Activated CD4-positive, alpha-beta T cell treated with anti-CD3 and anti-CD28 coated beads, Interleukin-2, amount 50 U/mL, for 48 hours (primary cell): ENCODE measurements at places on chromosomes 3 and 15.

- no peak for DNase-seq
These were observed 85.7 kb downstream of the OXNAD1 start for GRCh38 chr3:16350597-16351318.

DNA sequence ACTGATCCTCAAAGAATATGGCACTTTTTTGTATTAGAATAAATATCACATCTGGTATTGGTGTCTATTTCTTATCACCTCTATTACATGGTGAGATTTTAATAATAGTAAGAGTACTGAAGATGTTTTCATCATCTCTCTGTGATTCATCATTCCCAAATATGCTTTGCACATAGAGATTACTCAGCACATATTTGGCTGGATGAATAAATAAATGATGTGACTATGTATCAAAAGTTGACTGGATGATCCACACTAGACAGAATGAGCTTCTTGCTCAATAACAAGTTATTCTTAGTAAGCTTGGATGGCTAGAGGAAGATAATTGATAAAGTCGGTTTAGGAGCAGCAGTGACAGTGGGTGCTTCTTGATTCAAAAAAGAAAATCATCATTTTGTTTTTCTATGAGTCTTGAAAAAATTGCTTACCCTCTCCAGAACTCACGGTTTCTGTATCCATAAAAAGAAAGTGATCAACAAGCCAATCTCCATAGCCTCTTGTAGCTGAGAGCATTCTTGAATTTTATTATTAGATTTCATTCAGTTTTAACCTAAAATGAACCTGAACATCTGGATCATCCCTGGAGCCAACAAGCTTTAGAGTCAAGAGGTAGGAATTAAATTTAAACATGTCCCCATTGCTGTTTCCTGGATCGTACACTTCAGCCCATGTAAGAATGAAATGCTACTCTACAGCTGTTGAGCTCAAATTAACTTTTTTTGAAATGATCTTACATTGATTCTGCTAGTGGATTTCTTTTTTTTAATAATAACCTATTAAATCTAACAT is 104.8 kb upstream of the OSTN start:
- no peak for DNase-seq

DNA sequence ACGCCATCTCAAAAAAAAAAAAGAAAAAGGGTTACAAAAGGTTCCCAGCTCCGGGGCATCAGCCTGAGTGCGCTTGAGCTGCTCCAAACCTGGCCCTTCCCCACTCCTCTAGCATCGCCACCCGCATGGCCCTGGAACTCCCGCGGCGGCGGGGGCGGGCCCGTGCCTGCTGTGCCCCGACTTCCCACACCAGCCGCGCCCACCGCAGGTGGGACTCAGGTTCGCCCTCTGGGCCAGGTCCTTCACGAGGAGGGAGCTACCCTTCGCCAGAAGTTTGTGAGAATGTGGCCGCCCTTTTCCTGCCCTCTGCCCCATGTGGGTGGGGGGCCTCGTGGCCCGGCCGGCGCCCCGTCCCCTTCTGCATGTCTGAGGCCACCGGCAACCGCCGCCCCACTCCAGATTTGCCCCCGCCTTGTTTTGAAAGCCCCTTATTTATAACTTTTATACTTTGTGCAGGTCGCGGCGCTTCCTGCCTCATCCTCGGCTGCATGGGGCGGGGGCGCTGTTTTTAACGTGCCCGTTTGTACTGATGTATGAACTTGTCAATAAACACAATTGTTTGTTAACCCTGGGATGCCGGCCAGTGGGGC is 507 bp upstream of the JMJD7 start:
- DNase-seq = peak; percentile 30

GRCh38 chr15:40929660-40930429 is 705 bp downstream of the DLL4 start:
- DNase-seq = no peak

GRCh38 chr3:45143673-45144671 is 2.2 kb downstream of the CDCP1 start:
- DNase-seq = no peak

DNA sequence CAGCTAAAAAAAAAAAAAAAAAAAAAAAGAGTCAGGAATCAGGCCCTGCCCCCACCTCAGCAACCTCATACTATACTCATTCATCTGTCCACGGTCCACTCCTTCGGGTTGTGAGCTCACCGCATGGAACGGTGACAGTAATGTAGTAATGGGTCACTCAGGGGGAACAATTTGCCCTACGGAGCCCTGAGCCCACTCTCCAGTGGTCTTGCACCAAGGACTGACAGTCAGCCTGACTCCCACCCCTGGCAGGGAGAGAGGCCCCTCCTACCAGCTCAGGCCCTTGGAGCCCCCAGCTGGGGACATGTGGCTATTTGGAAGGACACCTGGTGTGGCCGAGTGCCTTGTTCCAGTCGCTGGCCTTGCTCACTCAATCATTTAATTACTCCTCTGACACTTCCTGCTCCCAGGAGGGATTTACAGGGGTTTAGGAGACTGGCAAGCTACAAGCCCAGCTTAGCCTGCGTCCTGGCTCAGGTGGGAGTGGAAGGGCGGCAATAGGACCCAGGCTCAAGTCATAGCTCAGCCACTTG is 19.9 kb upstream of the CACNA2D2 start:
- no peak for DNase-seq

DNA sequence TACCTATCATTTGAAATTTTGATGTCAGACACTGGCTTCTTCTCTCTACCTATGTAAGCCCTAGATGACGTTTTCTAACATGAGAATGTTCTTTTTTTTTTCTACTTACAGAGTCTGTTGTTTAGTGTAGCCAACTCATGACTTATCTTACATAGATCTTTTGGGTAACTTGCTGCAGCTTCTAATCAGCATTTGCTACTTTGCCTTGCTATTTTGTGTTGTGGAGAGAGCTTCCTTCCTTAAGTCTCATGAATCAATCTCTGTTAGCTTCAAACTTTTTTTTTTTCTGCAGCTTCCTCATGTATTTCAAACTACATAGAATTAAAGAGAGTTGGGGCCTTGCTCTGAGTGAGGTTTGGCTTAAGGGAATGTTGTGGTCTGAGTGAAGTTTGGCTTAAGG is 568.7 kb upstream of the BCHE start:
- DNase-seq = no peak

DNA sequence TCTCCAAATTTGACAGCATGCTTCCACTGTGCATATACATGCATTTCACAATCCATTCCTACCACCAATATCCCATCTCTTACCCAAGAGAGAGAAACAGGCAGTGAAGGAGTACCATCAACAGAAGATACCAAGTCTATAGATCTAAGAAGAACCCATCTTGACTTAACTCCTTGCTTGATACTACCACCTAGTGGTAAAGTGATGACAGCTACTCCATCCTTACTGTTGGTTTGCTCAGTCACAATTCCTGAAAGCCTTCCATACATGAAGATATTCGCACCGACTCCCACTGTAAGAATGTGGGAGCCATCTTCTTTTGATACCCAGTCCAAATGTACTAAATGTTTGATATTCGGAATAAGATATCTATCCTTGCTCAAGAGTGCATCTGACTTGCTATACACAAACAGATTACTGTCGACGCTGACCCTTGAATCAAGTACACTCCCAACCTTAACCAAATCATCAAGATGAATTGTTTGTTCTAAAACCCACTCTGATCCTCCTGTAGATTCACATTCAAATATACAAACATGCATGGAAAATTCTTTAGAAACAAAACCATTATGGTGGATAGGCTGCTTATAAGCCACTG is 123.1 kb downstream of the DMXL2 start:
- DNase-seq = no peak

GRCh38 chr3:140468407-140468806 is 209.5 kb upstream of the TRIM42 start:
- no peak for DNase-seq

- no peak for DNase-seq
These were observed 223.0 kb downstream of the EPHA6 start for GRCh38 chr3:97037294-97037943.

GRCh38 chr15:89781891-89782618 is 5.9 kb downstream of the MESP2 start:
- DNase-seq = peak; percentile 13

- DNase-seq = no peak
These were observed 96.0 kb upstream of the PPP2R3A start for GRCh38 chr3:135869439-135870105.

DNA sequence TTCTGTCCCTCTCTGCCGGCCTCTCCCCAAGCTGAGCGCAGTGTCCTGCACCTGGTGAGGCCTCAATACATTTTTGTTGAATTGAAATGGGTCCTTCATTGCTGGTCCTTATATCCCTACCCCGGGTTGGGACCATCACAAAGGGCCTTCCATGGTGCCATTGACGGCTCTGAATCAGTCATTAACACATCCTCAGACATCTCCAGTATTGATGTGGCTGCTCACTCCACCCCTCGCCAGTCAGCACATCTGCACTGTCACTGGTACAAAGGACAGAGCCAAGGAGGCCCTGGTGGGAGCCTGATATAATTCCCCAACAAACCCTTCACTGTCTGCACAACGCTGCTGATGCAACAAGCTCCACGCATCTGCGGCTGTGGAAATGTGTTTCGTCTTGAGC is 191.6 kb upstream of the TOPAZ1 start:
- no peak for DNase-seq

DNA sequence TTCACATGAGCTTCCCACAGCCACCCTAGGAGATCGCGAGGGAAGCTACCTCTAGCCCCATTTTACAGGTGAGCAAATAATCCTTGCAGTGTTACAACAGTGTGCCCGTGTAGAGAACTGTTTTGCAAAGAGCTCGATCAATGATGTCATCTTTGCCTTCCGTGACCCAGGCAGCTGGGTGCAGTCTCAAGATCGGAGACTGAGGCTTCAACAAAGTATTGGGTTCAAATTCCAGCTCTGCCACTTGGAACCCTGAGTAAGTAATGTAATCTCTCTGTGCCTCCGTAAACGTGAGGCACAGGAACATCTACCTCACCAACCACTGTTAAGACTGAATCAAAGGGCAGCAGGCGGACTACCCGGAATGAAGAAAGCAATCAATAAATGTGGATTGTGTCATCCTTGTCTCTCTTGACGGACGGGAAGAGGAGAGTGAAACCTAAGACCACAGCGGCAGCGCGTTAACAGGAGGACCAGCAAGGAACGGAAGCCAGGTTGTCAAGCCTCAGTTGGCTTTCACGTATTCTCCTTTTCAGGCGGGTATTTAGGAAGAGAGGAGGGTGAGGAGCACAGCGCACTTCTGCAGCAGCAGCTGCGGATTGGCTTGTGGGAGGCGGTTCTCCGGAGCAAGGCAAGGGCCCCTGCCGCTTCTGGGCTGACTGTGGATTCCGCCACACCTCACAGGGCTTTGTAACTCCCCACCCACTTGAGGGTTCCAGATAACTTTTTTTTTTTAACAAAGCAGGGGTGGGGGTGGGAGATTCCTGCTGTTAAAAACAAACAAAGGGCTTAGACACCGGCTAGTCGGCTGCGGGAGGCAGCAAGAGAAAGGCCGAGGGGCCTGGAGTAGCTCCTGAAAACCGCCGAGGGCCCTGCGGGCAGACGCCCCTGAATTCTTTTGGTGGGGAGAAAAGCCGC is 1.5 kb upstream of the SMAD3 start:
- DNase-seq = peak; percentile 61

DNA sequence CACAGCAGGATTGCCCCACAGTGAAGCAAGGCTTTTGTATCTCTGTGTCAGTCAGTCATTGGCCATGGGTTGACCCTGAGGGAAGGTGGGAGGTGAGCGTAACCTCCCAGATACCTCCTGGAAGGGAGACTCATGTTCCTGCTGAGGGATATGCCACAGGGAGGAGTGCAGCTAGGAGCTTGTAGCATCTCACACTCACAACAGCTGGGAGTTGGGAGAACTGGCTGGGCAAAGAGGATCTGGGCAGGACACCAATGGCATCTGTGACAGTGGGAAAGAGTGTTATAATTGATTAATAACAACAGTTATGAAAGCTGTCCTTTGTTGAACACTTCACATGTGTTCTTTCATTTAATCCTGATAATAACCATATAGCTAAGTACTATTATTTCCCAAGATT is 171.0 kb downstream of the TLE3 start:
- no peak for DNase-seq

DNA sequence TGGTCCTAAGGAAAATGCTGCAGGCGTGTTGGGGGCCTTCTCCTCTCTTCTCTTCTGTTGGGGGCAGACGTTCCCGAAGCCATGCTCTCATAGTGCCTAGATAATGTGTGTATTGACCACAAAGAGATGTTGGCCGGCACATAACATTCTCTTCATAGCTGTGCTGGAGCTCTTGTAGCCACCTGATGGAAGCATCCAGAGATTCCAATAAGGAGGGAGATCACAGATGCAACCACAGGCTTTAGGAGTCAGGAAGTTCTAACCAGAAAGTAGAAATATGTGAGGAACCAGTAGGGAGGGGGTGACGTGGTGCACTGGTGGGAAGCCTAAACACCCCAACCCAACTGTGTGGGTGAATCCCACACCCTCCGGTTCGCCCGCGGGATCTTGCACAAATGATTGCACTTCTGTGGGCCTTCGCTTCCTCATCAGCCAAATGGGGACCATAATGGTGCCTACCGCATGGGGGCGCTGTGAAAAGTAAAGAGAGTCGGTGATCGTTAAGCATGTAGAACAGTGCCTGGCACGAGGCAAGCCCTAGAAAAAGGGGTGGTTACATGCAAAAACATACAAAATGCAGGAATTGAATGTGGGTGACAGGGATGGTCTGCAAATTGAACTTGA is 87.8 kb downstream of the TOP2B start:
- DNase-seq = no peak

- peak; percentile 7 for DNase-seq
These were observed 103.0 kb downstream of the PGPEP1L start for GRCh38 chr15:98904544-98904943.

DNA sequence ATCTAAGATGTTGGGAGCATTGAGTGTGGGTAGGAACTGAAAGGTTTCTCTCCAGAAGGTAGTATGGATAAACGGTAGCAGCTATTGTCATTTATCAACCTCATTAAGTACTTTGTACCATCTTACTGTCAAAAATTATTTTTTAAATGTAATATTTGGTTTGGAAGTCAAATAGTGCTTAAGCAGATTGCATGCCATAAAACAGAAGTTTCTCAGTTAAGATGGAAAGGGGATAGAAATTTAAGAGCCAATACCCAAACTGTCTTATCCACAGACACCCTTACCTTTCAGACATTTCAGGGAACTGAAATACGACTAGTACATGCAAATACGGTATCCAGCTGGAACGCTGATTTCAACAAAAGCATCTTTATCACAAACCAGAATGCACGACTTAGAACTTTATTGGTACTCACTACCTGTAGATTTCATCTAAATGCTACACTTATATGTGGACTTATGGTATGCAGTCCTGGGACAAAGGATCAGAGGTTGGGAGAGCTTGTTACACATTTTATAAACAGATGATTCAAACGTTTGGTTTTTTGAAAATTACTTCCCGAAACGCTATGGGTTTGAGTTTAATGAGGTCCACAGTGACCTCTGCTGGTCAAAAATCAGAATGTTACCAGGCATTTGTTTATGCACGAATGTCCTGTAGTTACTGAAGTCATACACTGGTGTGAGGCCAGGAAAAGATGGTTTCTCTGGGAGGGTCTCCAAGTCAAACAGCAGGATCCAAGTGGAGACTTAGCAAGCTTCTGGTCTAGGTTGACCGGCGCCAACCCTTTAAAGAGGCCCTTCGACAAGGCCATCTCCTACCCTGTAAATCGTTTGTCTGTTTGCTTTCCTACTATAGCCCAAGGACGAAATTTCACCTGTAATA is 45.7 kb upstream of the DUT start:
- peak; percentile 38 for DNase-seq
